Ecto neural progenitor cell (in vitro differentiated cells): ENCODE measurements at places on chromosomes 4 and X.

- no peak for DNase-seq
Observed at GRCh38 chr4:21641696-21642095, 306.9 kb downstream of the KCNIP4 start.

DNA sequence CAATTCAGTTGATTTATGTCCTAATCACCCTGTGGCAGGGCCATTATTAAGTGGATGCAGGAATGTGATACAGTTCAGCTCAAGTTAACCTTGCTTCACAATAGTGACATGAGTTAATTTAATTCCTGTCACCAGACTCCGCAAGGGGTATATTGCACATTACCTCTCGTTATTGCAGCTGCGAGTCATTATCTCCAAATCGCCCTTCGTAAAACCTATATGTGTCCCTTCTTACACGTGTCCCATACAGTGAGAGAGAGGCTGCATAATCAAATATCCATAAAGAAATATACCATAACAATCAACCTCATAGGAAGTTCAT, 369.9 kb upstream of the ANXA10 start:
- DNase-seq: no peak

DNA sequence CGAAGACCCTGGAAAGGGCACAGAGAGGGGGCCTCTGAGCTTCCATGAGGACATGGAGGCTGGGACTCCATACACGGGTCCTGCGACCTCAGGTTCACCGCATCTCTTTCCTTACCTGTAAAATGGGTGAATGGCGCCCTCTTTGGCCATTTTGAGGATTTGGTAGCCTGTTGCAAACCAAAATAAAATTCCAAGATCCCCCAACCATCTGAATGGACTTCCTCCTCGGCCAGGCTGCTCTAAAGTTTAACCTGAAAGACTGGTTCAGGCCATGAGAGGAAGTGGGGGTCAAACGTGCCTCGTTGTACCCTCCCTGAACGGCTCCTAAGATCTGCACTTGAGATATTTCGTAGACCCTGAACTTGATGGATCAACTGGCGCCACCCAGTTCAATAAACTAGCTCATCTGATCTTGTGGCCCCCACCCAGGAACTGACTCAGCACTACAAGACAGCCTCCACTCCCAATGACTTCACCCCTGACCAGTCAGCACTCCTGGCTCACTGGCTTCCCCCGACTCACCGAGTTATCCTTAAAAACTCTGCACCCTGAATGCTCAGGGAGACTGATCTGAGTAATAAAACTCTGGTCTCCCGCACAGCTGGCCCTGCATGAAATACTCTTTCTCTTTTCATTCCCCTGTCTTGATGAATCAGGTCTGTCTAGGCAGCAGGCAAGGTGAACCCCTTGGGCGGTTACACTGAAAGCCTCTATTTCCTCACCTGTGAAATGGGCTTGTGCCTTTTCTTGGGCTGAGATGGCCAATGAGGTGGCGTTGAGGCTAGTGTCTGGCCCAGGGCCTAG, 32.9 kb upstream of the GPR78 start:
- DNase-seq: no peak

GRCh38 chr4:72286185-72286584, 254.4 kb downstream of the NPFFR2 start:
- no peak for DNase-seq

- no peak for DNase-seq
Observed at GRCh38 chr4:60327651-60328050, 872.5 kb upstream of the ADGRL3 start.

- no peak for DNase-seq
Observed at GRCh38 chrX:1202251-1202650, 10.2 kb downstream of the CRLF2 start.

DNA sequence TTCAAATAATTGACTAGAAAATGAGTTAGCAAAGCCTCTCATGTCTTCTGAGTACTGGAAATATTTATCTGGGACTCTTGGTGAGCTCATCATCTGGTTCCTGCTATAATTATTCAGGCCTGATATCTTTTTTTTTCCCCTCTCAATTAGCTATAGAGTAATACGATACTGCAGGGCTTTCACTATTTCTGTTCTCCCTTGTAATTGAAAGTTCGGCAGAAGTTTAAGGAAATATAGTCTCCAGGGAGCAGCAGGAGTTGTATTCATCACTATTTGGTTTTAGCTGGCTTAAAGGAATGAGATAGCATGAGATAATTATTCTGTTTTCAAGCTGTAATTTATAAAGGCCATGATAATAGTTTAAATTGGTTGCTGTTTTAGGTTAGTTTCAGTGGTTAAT, 378.6 kb upstream of the EPHA5 start:
- no peak for DNase-seq

GRCh38 chr4:124703154-124703553, 9.4 kb downstream of the ANKRD50 start:
- DNase-seq: no peak

DNA sequence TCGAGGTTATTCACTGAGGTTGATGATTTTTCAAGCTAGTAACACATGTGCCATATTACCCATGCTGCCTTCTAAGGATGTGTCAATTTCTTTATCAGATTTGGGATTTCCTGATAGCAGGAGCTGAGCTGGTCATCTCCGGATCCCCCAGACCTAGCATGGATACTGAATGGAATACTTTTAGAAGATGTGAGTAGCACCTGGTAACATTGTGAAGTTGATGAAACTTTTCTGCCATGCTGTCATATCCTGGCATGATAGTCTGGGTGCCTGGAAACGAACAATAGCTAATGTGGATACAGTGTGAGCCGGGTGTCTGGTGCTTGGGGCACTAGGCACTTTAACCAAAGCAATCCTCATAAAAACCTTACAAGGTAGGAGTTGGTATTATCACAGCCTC, 11.0 kb upstream of the CYTL1 start:
- no peak for DNase-seq

GRCh38 chr4:155629183-155629825, 37.3 kb upstream of the GUCY1A1 start:
- no peak for DNase-seq

DNA sequence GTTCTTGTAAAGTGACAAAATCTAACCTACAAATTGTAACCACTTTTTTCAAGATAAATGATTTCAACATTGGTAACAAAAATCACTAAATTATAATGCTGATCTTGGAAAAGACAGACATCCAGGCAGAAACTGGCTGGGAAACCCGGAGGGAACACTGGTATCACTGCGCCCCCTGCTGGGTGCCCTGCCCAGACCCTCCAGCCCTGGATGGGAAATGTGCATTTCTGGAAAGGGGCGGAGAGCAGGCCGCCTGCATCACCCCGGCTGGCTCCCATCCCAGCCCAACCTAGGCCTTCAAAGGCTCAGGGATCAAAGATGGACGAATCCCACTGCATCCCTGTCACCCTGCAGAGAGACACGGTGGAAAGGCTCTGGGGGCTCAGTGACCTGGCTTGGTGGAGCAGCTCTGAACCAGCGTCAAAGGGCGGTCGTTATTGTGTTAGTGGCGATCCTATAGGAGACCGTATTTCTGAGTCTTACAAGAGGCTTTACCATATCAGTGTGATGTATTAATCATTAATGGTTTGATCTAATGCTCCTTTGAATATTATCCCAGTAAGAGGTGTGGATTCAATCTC, 37.3 kb downstream of the ACOX3 start:
- DNase-seq: peak; percentile 87

- no peak for DNase-seq
Observed at GRCh38 chr4:156201050-156201449, 247.4 kb upstream of the CTSO start.

GRCh38 chr4:124943145-124943889, 230.8 kb upstream of the ANKRD50 start:
- DNase-seq: no peak

DNA sequence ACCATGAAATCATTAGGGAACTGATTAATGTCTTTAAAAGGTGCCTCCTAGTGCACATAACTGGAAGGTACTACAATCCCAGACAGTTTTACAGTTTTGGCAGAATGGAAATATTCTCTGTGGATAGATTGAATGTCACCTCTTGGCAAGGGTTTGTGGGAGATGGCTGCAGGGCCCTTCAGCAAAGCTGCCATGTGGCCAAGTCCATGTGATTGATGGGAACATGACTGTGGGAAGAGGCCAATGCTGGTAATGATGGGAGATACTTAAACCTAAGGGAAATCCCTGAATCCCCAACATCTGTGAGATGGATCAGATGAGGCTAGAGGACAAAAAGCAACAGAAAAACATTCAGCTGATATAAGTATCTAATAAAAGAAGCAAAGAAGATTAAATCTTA, 493.7 kb downstream of the MAGEE1 start:
- no peak for DNase-seq

- no peak for DNase-seq
Observed at GRCh38 chrX:99750721-99751120, 659.4 kb downstream of the PCDH19 start.
